ENCODE measurements at places on chromosomes 2 and 18. TPM values are rescaled to one million over a fixed set of nuclear protein-coding genes. Genes with fewer than 3 reads are reported as not detected.

The ABCG5 gene
- polyA plus RNA-seq = 0.05 TPM

The UPP2 gene
- 0.11 TPM for polyA plus RNA-seq

The CHRNG gene
- polyA plus RNA-seq = 160 TPM

The CYTIP gene
- polyA plus RNA-seq = 0.62 TPM

The EMILIN2 gene
- 22.4 TPM for polyA plus RNA-seq

The KIF1A gene
- 3.6 TPM for polyA plus RNA-seq

The HES6 gene
- polyA plus RNA-seq = 19.5 TPM

The EIF4E2 gene
- 152 TPM for polyA plus RNA-seq

The CTAGE1 gene
- polyA plus RNA-seq = not detected

The CELF4 gene
- polyA plus RNA-seq = 1.1 TPM

The AOX1 gene
- 0.67 TPM for polyA plus RNA-seq

The CRYGB gene
- not detected for polyA plus RNA-seq

The STARD6 gene
- not detected for polyA plus RNA-seq

Data from forelimb muscle (tissue), 1 donor.